T-helper 17 cell (primary cell): ENCODE measurements at places on chromosomes 12 and 14.

DNA sequence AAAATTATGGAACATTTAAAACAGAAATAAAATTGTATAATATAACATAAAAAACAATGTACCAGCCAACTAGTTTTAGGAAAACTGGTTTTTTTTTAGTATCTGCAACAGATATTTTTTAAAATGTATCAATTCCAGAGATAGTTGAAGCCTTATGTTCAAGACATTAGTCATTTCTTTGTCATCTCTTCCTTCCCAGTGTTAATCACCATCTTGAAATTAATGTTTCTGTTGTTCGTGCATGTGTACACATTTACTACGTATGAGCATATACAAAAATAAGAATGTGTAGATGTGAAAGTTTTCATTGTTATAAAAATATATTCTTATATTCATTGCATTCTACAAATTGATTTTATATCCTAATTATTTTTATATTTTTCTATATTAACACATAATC is 1062.1 kb downstream of the SLC6A15 start:
- DNase-seq = no peak

- DNase-seq = no peak
These were observed 190.3 kb upstream of the CDKN3 start for GRCh38 chr14:54206516-54206915.

GRCh38 chr14:84804895-84805294 is 725.0 kb upstream of the FLRT2 start:
- DNase-seq = no peak

GRCh38 chr12:56661560-56661959 is 15.8 kb upstream of the ATP5F1B start:
- no peak for DNase-seq

GRCh38 chr14:59274991-59275391 is 86.5 kb downstream of the DAAM1 start:
- no peak for DNase-seq

DNA sequence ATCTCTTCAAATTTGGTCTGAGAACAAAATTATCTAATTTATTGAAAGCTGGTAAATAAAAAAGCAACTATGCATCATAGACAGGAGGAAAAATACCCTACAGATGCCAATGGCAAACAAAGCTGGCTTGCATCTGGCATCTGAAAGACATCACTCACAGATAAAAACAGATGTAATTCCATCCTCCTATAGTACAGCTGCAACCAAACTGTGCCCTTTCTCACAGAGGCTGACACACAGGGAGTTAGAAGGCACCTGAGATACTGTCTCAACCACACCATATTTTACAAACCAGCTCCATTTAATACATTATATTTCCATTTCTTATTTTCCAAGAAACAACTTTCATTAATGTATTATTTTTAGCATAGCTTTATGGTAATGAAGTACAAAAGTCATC is 39.4 kb downstream of the DUSP16 start:
- DNase-seq = no peak

DNA sequence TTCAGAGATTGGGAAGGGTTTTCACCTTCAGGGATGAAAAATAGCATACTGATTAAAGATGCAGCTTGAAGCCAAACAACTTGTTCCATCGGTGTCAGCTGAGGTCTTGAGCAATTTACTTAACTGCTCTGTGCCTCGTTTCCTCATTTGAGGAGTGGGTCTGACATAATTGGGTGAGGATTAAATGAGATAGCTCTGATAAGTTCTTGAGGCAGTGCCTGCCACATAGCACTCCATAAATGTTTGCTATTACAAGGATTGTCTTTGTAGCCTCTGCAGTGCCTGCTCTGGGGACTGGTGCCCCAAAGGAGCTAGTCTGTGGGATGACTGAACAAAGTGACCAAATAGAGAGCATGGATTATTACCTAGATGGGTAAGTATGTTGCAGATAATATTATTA is 50.6 kb downstream of the ATP23 start:
- no peak for DNase-seq

- no peak for DNase-seq
These were observed 25.9 kb upstream of the GPR132 start for GRCh38 chr14:105091054-105091516.

DNA sequence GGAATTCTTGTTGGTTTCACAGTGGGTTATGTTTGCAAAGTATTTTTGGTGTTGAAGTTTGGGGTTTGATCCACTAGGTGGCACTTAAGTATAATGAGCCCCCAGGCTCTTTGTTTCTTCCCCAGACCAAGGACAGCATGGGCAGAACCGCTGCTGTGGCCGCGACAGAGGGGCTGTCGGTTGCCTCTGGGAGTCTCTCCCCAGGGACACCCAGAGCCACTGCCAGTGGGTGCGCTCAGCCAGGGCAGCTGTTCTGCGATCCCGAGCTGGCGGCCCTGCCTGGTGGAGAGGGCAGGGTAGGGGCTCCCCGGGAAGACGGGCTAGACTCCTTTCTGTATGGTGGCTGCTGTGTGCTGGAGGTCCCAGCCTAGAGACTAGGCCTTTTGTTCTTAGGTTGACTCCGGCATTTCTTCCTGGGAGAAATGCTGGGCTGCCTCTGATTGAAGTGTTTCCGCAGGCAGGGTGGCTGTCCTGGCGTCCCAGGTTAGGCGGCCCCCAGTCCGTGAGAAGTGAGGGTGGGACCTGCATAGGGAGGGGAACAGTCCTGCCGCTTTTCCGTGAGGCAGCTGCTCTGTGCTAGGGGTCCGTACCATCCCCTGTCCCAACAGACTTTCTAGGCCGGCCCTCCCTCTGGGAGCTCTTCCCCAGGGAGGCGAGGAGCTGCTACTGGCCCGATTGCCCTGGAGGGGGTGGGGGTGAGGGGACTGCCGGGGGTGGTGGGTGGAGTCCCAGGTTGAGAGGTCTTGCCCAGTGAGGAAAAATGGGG is 253.1 kb upstream of the PELI2 start:
- DNase-seq = no peak

- no peak for DNase-seq
These were observed 215.9 kb downstream of the CACNA1C start for GRCh38 chr12:2268471-2269286.

DNA sequence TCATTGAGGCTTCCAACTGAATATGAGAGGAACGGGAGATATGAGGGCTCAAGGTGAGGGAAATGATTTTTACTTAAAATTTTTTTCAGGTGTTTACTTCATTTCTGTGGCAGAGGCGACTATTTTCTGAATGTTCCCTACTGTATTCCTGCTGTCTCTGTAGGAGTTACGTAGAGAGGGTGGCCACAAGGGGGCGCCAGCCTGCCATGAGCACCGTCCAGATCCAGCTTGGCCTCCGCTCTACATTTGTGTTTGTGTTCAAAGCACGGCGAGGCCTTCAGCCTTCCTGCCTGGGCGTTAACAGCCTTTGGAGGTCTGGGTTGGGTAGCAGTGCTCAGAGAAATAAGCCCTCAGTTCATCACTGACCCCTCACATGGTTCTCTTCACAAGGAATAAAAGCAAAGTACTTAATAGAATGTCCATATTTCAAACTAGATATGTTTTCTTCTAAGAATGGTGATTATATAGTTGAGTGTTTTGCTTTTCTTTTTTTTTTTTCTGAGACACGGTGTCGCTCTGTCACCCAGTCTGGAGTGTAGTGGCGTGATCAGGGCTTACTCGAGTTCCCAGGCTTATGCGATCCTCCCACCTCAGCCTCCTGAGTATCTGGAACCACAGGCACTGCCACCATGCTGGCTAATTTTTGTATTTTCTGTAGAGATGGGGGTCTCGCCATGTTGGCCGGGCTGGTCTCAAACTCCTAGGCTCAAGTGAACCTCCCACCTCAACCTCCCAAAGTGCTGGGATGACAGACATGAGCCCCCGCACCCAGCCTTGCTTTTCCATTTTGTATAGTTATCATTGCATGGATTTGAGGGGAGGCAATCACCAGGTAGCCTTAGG is 22.3 kb downstream of the CKB start:
- peak; percentile 70 for DNase-seq

DNA sequence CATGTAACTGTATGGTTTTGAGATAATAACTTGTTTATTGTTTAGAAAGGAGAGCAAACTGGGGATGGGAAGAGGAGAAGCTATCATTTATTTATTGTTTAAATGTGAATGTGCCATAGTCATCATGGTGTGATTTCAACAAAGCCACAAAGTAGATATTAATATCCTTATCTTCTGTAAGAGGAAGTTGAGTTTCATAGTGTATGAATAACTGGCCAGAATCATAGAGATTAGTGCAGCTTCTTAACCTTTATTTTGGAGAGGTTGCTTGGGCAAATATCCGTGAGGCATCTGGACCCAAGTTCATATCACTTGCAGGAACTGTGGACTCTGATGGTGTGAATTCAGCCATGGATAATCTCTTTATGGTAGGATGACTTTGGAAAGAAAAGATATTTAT is 26.8 kb upstream of the LYZ start:
- DNase-seq = no peak

DNA sequence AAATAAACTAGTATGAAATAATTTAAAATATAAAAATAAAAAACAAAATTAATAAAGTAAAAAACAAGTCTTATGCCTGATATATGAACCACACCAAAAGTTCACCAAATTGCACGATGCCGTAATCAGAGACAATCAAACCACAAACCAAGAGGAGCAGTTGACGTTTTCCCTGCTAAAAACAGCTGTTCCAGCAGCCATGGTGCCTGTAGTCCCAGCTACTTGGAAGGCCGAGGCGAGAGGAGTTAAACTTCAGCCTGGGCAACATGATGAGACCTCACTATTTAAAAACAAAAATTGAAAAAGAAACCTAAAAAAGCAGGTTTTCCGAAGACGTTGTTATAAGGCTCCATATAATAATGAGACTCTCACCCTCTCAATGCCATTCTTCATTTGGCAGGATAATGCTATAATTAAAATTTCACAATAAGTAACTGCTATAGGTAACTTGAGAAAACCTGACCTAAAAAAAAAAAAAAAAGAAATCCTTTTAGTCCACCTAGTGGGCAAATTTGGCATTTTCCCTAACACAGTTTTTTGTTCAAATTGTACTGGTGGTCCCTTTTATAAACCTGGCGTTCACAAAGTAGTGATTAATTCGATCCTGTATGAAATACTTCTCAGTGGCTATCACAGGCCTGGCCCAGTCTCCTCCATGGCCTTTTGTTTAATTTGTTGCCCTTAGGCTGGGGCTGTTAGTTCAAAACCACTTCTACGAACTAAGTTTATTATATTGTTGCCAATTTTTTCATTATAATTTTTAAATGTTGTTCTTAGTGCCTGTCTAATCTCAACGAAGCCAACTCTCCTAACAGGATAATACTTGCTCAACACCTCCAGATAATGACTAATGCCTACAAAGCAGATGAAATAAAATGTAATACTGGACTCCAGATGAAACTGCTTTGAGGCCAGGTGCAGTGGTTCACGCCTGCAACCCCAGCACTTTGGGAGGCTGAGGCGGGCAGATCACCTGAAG is 62.1 kb downstream of the TNFAIP2 start:
- DNase-seq = no peak

DNA sequence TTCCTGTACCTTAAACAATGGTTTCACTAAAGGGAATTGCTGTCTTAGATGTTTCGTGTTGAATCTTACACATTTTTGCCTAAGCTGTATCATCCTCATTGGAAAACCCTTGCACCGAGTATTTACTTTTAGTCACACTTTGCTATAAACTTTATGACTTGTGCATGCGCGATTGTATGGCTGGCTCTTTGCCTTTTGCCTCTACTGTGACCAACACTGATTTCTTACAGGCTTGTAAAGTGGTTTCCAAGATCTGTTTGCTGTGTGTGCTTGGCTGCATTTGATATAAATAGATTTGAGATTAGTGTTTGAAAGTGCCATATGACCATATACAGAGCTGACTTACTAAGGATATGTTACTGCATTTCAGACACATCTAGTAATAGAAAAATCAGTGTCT is 40.5 kb downstream of the RASSF3 start:
- DNase-seq = no peak

DNA sequence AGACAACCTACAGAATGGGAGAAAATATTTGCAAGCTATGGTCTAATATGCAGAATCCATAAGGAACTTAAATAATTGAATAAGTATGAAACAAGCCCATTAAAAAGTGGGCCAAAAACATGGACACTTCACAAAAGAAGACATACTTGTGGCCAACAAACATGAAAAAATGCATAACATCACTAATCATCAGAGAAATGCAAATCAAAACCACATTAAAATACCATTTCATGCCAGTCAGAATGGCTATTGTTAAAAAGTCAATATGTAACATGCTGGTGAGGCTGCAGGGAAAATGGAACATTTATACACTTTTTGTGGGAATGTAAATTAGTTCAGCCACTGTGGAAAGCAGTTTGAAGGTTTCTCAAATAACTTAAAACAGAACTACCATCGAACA is 945.4 kb upstream of the FLRT2 start:
- no peak for DNase-seq

DNA sequence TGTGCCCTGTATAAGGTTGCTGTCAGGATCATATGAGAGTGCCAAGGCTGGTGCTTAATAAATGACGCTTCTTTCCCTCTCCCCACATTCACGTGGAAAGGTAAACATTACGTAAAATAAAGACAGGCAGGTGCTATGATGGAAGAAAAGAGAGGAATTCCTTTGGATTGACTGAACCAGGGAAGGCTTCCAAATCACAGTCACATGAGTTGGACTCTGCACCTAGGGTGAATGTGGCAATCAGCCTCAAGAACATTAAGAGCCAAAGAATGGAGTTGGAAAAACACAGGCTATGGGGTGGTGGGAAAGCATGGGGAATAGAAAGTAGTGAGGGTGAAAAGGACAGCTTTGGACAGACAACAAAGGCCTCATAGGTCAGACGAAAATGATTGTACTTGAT is 473.1 kb downstream of the VRK1 start:
- no peak for DNase-seq

GRCh38 chr12:66776974-66777373 is 98.1 kb upstream of the GRIP1 start:
- DNase-seq = no peak

DNA sequence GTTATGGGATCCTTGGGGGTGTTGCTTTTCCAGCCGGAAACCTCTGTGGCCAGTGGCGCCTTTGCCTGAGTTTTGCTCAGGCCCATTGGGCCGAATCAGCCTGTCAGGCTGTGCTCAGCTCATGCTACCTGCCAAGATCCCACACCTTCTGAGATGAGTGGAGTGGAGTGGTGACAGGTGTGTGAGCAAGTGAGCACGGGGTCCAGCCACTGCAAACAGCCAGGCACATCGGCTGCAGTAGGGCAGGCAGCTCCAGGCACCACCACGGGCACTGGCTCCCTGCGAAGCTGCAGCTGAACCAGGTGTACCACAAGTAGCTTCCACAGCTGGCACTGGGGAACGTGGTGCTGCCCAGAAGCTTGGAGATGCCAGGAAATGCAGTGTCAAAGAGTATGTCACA is 21.1 kb upstream of the WDR89 start:
- DNase-seq = no peak

- no peak for DNase-seq
These were observed 236.2 kb downstream of the AKAP6 start for GRCh38 chr14:32565256-32565655.

GRCh38 chr12:41530441-41530840 is 342.3 kb downstream of the PDZRN4 start:
- no peak for DNase-seq

DNA sequence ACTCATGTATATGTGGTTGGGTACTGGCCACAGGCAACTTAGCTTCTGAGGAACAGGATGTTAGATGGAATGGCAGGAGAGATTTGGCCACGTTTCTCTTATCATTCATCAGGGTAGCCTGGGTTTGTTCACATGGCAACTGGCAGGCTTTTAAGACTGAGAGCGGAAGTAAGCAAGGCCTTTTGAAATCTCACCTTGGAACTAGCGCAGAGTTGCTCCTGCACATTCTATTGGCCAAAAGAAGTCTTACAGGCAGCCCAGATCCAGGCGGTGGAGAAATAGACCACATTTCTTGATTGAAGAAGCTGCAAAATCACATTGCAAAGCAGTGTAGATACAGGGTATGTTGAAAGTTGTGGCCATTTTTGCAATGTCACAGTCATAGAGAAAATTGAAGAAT is 3.7 kb downstream of the CLEC4A start:
- DNase-seq = no peak
